ENCODE measurements at places on chromosomes 6 and 20. TPM values are rescaled to one million over a fixed set of nuclear protein-coding genes. Genes with fewer than 3 reads are reported as not detected.

DNA sequence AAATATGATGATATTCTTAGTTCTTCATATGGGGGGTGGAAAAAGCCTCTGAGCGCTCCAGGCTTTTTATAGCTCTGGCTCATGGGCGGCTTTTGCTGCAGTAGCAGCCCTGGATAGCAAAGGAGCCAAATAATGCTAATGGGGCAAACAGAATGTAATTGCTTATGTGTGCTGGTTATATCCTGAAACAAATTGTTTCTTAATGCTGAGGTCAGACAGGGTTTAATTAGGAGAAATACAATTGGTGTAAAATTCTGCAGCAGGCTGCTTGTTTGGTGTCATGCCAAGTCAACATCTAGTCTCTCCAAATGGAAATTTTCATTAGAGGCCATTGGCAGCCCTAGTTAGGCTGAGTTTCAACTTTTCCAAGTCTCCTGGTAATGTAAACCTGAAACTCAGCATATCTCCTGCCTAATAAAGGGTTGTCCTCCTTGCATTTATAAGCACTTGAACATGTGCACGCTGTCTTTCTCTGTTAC, 530.1 kb upstream of the NOX3 start:
- DNase-seq = no peak

- no peak for DNase-seq
Measured at GRCh38 chr6:170164271-170164900, 126.5 kb downstream of the DLL1 start.

GRCh38 chr20:11403711-11404110, 514.0 kb upstream of the BTBD3 start:
- DNase-seq = peak; percentile 95

GRCh38 chr6:170111816-170112582, 178.9 kb downstream of the DLL1 start:
- no peak for DNase-seq

DNA sequence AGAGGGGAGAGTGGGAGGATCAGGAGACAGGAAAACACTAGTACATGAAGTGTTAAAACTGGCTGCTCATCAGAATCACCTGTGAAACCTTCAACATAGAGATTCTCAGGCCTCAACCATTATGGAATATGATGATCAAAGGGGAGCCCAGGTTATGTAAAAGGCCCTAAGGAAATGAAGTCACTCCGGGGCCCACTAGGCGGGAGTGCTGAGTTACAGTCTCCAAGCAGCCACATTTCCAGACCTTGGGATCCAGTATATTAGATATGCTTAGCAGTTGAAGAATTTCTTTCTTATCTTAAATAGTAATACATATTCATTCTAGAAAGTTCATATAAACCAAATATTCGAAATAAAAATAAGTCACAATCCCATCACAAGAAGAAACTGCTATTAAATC, 476.3 kb downstream of the PRKN start:
- no peak for DNase-seq

- DNase-seq = no peak
Measured at GRCh38 chr6:36217946-36218345, 21.4 kb downstream of the BRPF3 start.

DNA sequence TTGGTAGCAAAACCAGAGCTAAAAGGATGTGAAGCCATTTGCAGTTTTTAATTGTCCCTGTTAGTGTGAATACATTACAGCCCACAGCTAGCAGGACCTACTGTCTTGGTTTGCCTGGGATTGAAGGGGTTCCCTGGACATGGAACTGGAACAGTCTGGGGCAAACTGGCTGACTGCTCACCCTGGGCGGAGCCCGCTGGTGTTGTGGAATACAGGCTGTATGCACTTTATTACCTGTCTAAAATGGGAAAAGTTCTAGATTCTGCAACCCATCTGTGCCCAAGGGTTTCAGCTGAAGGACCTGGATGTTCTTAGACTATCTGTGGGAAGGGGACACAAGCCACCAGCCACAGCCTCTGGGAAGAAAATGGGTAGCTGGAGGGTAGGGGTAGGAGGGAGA, 12.2 kb upstream of the CDKN1A start:
- DNase-seq = no peak

GRCh38 chr6:140907235-140907634, 1225.5 kb upstream of the GJE1 start:
- no peak for DNase-seq

DNA sequence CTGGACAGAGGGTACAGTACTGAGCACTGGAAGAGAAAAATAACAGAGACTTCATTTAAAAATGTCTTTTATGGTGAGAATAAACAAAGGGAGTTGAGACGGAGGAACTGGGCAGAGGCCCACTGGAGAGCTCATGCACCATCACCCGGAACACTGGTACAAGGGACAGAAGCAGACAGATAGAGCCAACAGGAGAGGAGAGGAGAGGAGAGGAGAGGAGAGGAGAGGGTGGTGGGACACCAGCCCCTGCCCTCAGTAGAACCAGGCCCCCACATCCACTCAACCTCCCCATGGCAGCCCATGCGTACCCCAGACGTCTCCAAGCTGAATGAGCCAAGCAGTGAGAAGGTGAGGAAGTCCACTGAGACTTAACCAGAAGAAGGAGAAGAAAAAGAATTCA, 390.5 kb upstream of the CNR1 start:
- DNase-seq = no peak

DNA sequence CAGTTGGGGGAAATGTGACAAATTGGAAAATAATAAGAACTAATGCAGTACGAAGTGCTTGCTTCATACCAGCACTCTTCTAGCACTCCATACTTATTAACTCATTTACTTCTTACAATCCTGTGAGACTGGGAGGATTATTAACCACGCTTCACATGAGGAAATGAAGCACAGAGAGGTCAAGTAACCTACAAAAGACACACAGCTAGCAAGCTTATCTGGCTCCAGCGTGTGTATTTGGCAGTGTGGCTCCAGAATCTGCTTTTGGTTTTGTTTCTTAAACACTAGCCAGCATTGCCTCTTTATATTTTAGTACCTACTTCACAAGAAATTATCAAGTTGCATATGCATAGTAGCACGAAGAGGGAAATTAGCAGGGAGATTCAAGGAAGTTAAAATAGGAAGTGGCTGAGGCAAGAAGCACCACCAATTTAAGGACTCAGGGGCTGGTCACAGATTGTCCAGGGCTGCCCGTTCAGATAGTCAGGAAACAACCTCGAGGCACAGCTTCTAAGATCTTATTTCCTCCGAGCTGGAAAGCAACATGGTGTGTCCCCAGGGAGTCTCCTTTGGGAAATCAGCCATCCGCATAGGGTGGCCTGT, 302.7 kb upstream of the PRDM1 start:
- DNase-seq = no peak

GRCh38 chr6:49764571-49765236, 20.5 kb upstream of the CRISP3 start:
- no peak for DNase-seq

GRCh38 chr20:23212011-23212410, 125.9 kb upstream of the CD93 start:
- no peak for DNase-seq

DNA sequence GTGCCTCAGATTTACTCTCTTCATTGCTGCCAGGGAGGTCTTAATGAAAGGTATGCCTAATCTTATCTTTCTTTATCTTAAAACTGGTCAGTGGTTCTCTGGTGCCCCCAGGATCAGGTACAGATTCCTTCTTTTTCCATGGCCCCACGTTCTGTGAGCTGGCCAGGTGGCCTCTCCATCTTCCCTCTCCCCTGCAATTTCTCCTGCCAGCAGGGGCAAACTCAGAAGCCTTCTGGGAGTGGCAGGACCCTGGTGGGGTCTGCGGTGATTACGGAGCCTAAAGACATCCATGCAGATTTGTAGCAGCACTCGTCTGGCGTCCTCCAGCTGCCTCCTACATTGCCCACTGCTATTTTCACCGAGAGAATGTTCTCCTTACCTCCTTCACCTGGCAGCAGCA, 95.8 kb downstream of the CCDC170 start:
- no peak for DNase-seq

- peak; percentile 77 for DNase-seq
Measured at GRCh38 chr6:72950114-72950860, 275.0 kb downstream of the KHDC1L start.

DNA sequence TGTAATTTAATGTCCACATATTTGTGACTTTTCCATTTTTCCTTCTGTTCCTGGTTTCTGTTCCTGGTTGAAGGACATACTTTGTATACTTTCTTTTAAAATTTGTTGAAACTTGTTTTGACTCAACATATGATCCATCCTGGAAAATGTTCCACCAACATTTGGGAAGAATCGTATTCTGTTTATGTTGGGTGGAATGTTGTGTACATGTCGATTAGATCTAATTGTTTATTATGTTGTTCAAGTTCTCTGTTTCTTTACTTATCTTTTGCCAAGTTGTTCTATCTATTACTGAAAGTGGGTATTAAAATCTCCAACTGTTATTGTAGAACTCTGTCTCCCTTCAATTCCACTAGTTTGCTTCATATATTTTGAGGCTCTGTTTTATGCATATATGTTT, 27.7 kb upstream of the DUSP22 start:
- no peak for DNase-seq

DNA sequence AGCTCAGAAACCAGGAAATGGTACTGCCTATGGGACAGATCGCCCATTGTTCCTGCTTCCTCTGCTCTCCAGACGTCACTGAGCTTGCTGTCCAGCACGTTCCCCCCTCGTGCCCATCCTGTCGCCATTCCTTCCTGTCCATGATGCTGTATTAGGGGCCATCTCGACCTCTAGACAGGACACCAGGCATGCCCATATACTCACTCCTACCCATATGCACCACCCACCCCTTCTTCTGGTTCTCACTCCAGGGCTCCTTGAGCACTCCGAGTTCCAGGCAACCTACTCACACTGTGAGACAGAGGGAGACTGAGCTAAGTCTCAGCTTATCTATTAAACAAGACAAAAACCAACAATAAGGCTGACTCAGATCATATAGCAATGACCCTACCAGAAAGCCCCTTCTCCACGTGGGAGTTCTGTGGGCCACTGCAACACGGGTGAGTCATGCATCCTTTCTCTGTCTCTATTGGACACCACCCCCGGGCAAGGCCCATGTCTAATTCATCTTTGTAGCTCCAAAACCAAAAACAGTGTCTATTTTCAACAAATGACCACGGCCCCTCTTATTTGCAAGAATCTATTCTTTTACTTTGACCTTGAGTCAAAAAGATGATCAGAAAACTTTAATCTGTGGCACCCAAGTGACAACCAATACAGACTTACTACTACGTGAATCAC, 65.7 kb downstream of the PSMG4 start:
- DNase-seq = peak; percentile 94

DNA sequence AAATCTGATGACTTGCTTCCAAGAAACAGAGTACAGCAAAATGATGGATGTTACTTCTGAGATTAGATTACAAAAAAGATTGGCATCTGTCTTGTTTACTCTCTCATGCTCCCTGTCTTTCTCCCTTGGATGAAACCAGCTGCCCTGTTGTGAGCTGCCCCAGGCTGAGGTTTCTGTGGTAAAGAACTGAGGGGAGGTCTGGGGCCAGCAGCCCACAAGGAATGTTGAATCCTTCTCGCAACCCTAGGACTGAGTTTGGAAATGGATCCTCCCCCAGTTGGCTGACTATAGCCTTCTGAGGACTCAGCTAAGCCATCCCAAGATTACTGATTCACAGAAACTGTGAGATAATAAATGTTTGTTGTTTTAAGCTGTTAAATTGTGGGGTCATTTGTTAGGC, 5.6 kb upstream of the HECA start:
- DNase-seq = peak; percentile 38

DNA sequence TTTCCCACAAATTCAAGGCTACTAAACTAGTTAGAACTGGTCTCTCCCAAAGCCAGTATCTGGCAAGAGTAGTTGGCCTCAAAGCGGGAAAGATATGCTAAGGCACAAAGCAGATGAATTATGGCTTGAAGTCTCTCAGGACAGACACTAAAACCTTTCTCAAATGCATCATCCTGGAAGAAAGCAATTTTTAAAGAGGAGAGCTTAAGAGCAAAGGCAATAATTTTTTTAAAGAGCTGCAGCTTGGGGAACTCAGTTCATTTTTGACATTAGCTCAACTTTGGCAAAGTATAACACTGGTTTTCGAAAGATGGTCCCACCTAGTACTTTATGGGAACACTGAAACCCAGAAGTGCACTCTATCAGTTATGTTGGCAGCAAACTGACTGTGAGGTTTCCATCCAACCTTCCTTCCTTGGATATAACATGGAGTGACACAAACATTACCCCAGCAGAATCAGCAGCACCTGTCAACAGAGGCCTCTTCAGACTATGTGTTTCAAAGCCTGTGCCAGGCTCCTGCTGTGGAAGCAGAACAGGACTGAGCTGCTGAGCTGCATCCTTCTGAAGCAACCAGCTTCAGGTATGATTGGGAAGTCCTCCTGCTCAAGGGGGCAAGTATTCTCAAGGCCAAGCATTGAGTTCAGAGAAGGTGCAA, 852.3 kb upstream of the HS3ST5 start:
- no peak for DNase-seq

- DNase-seq = no peak
Measured at GRCh38 chr6:26457264-26457805, 420 bp upstream of the BTN2A1 start.

Gene ARFGEF3
- total RNA-seq = 0.09 TPM

Gene NRSN1
- total RNA-seq = not detected

Gene SIGLEC1
- 0.08 TPM for total RNA-seq

Gene PSMF1
- 142 TPM for total RNA-seq

Gene CLPSL1
- not detected for total RNA-seq

Gene ADAM33
- total RNA-seq = 145 TPM
